ENCODE measurements at places on chromosomes 3 and 15. TPM values are rescaled to one million over a fixed set of nuclear protein-coding genes. Genes with fewer than 3 reads are reported as not detected.

The SERPINI2 gene
- total RNA-seq = not detected

The PML gene
- 15.1 TPM for total RNA-seq

The CCDC50 gene
- total RNA-seq = 36.6 TPM

The GOLIM4 gene
- 13.4 TPM for total RNA-seq

The MYRIP gene
- total RNA-seq = 1.3 TPM

The MESP2 gene
- 0.38 TPM for total RNA-seq

The C2CD4A gene
- total RNA-seq = 2.3 TPM

The STAC gene
- total RNA-seq = 0.69 TPM

The PLA2G4E gene
- 0.34 TPM for total RNA-seq

The CTSH gene
- 22.1 TPM for total RNA-seq

DNA sequence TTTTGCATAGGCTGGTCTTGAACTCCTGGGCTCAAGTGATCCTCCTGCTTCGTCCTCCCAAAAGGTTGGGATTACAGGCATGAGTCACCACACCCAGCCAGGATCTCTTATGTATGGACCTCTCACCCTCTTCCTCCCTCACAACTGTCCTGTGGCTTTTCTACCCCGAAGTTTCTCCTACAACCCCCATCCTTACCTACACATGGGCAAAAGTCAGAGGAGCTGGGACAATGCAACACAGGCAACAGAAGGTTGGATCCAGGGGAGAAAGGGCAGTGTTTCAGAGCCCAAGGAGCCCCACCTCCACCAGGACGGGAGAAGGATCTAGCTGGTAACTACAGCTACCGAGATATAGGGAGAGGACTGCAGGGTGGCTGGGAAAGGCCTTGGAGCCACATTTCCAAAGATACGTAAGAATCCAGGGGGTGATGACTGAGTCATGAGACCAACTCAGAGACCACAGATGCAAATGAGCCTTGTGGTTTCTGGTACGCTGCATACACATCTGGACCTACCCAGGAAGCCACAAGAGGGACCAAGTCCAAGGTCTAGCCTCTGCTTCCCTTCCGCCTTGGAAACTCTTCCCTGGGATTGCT is 13.6 kb downstream of the IGDCC4 start:
- no peak for DNase-seq

GRCh38 chr3:17422636-17423035 is 319.8 kb downstream of the TBC1D5 start:
- no peak for DNase-seq

DNA sequence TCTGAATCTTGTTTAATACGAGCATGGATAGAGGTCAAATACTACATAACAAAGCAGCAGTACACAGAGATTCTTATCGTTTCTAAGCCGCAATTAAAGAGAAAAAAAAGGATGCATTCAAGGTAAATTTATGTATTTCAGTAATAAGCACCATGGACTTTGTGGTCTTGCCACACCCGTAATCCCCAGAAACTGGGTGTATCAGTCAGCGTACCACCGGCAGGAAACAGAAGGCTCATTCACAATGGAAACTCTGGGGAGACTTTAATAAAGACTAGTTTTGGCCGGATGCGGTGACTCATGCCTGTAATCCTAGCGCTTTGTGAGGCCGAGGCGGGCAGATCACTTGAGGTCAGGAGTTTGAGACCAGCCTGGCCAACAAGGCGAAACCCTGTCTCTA is 81.9 kb upstream of the ZNF280D start:
- no peak for DNase-seq

DNA sequence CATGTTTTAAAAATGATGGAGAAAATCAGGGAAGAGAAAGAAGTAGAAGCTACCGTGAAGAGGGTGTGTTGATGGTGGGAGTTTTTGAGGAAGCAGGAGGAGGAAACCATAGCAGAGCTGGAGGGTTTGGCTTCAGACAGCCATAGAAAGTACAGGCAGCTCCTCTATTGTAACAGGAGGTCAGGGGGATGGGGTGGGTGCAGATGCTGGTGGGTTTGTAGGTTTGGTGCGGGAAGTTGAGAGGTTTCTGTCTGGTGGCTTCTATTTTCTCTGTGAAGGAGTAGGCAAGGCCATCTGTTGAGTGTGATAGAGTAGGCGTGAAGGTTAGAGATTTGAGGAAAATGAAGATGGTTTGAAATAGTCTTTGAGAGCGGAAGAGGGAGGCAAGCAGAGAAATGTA is 97.7 kb upstream of the TBC1D5 start:
- DNase-seq = no peak

- no peak for DNase-seq
These were observed 251.8 kb downstream of the ADAMTSL3 start for GRCh38 chr15:83905556-83906273.

DNA sequence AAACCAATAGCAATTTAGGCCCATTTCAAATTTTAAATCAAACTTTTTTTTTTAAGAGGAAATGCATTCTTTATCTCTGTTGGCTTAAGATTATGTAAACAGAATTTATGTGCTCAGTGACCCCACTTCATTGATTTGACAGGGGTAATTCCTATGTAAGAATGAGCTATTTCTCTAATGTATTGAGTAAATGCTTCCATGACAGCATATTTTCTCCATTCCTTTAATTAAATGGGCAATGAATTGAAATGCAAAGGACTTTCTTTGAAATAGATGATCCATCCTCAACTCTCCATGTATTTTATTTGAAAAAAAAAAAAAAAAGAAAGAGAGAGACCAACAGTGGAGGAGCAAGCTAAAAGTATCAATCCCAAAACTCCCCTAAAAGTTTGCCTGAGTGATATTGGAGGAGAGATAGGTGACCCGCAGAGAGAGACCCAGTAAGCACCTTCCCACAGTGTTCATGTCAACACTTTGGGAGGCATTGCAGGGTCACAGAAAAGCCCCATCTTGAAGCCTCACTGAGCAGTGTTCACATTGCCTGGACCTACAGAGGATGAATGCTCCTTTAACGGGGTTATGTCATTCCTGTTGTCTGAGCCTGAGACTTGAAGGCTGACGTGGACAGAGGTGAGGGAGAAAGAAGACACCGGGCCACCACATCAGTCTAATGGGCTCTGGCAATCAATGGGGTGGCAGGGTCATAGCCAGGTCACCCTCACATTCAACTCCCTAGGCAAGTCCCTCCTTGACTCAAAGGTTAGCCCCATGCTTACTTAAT is 176.0 kb downstream of the SHOX2 start:
- DNase-seq = no peak

DNA sequence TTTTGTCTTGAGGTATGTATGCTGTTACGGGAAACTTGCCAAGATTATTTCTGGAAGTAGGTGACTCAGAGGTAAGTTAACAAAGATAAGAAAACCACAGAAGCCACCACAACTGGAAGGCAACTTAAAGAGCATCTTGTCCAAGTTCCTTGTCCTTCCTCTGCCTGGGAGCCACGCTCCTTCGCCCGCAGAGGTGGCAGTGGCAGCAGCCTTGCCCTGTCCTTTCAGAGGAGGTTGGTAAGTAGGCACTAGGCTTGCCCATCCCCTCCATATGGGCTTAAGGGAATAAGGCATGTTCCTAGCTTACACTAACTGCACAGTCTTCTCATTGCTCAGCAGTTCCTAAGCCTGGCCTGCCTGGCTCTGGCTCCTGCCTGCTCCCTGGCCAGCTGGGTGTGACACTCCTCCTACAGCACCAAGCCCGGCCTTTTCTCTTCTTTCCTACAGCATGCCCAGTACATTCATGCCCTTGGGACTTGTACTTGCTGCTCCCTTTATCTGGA is 48.0 kb upstream of the RAB6B start:
- no peak for DNase-seq

- DNase-seq = no peak
These were observed 443 bp upstream of the NR2F2 start for GRCh38 chr15:96330064-96330449.

DNA sequence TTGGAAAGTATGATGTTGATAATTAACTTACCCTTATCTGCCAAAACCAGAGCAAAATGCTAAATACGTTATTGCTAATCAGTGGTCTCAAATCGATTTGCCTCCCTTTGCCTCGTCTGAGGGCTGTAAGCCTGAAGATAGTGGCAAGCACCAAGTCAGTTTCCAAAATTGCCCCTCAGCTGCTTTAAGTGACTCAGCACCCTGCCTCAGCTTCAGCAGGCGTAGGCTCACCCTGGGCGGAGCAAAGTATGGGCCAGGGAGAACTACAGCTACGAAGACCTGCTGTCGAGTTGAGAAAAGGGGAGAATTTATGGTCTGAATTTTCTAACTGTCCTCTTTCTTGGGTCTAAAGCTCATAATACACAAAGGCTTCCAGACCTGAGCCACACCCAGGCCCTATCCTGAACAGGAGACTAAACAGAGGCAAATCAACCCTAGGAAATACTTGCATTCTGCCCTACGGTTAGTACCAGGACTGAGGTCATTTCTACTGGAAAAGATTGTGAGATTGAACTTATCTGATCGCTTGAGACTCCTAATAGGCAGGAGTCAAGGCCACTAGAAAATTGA is 59.7 kb downstream of the DCUN1D1 start:
- peak; percentile 20 for DNase-seq

- DNase-seq = no peak
These were observed 281.9 kb downstream of the SHOX2 start for GRCh38 chr3:157824281-157824680.

GRCh38 chr3:197877902-197878301 is 72.1 kb upstream of the RPL35A start:
- DNase-seq = no peak

DNA sequence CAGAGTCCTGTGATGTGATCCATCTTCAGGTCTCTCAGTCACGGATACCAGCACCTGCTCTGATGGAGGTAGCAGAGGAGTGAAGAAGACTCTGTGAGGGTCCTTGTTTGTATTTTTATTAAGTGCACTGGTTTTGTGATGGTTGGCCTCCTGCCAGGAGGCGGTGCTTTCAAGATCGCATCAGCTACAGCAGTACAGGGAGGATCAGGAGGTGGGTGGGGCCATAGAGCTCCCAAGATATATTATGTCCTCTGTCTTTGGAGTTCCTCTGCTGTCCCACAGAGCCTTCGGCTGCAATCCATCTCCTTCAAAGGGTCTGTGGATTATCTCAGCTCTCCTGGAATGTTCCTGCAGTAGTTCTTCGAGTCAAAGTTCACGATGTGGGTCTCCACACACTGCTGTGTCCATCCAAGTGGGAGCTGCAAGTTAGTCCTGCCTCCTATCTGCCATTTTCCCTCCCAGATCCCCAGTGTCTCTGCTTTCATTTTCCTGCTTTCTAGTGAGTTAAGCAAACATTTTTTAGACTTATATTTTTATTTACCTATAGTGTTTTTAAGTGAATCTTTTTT is 54.7 kb downstream of the TM2D3 start:
- no peak for DNase-seq

DNA sequence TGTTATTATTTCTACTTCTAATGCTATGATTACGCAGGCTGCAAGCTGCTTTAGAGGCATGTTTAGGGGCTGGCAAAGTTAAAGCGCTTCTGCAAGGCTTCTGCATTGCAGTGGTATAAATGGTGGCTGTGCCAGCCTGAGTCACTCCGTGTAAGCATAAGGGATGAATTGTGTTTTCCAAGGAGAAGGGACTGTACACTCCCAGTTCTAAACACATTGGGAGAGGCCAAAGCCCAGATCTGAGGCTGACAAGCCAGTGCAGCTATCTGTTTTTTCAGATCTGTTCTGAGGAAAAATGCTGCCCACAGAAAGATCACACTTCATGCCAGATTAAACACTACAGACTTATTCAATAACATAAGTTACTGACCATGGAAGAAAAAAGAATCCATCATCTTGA is 83.8 kb downstream of the PRICKLE2 start:
- no peak for DNase-seq

- DNase-seq = no peak
These were observed 256.5 kb downstream of the THRB start for GRCh38 chr3:24237971-24238706.

DNA sequence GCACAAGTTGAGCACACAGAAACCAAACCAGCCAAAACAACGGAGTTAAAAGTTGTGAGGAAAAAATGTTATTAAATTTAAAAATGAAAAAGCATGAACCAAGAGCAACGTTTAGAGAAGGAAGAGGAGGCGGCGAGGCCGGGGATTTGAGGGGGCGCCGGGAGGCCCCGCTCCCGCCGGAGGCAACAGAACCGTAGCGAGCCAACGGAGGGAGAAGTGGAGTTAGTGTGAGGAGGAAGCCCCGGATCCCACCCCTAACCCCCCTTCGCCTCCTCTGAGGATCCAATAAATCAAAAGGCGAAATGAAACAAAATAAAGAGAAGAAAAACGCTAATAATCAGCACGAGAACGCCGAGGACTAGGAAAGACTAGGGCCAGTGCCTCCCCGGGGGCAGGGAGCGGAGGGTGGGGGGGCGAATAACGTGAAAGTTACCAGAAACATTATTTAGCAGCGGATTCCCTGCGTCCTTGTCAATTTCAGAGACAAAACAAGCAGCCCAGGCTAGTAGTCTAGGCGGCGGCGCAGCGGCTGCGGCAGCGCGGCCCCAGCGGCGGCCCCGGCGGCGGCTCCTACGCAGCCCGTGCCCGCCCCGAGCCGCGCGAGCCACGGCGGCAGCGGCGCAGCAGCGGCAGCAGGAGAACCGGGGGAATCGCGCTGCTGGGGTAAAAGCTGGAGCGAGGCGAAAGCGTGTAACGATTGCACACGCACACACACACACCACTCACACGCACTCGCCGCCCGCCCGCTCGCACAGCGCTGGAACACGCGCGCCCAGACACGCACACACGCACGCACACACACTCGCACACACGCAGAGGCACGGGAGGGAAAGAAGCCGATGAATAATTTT is 1.7 kb downstream of the MEIS2 start:
- DNase-seq = peak; percentile 62

DNA sequence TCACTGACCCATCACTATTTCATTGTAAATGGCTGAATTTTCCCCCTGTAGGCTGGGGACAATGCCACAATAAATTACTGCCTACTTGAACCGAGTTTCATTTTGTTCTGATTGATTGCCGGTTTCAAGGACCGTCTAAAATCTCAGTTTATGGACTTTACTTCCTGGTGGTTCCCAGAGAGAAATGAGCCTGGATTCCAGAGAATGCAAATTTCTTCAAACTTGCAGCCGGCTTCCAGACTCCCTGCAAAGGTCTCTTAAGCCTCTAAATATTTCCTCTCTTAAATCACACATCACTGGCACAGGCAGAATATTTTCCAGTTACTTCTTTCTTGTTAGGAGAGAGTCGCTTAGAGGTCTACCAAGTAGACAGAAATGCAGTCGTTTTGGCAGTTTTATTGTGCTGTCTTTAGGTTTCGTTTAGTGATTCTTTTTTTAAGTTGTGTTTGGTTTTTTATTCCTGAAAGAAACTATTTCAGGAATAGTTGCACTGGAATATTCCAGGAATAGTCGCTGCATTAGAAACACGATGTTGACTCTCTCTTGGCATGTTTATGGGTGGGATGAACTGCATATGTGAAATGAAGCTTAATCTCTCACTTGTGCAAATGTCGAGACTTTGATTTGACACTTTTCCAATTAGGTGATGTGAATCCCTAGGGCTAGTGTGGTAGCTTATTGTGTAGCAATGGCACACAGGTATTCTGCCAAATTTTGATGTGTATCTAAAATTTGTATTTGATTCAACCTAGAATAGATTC is 284.1 kb upstream of the NR2E3 start:
- no peak for DNase-seq

- peak; percentile 47 for DNase-seq
These were observed 1.2 kb upstream of the PLIN1 start for GRCh38 chr15:89680282-89680873.

- DNase-seq = no peak
These were observed 7.9 kb upstream of the WDR6 start for GRCh38 chr3:48999085-48999858.

Measured in psoas muscle (tissue), 8 donors.